ENCODE measurements at places on chromosomes 1 and 21.

DNA sequence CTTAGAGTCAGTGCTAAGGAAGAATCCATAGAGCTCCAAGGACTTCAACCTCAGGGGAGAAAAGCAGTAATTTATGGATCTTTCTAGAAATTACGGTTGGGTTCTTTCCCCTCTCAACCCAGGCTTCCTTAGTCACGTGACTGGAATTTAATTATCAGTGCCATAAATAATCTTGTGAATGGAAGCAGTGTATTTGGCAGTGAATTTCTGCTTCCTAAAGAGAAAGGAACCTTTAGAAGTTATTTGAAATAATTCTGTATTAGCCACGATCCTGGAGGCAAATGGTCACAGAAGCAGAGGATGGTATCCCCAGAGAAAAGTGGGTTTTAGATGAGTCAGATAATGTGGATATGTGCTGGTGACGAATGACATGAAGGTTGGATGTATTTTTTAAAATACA lies 89.6 kb downstream of the NFIA start:
- no peak for DNase-seq

- DNase-seq: no peak
Observed at GRCh38 chr1:30191154-30191702, 532.2 kb downstream of the MATN1 start.

- no peak for DNase-seq
Observed at GRCh38 chr21:27425172-27425571, 458.3 kb upstream of the ADAMTS5 start.

GRCh38 chr21:31526040-31526439 lies 133.5 kb upstream of the SOD1 start:
- no peak for DNase-seq

DNA sequence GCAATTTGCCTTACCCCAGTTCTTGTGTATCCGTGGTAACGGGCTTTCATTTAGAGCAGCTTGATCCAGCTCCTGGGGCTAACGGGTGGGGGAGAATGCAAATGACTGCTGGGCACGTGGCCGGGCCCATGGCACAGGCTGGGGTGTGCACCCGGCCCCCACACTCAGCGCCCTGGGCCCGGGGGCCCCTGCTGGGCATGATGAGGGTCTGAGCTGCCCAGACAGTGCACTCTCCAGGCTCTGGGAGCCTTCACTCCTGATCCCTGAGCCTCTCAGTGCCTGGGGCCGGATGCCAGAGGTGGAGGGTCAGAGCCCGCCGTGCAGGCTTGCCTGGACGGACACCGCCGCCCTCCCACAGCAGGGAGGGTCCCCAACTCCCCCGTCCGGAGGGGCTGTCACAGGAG lies 20.1 kb upstream of the PEX10 start:
- no peak for DNase-seq

DNA sequence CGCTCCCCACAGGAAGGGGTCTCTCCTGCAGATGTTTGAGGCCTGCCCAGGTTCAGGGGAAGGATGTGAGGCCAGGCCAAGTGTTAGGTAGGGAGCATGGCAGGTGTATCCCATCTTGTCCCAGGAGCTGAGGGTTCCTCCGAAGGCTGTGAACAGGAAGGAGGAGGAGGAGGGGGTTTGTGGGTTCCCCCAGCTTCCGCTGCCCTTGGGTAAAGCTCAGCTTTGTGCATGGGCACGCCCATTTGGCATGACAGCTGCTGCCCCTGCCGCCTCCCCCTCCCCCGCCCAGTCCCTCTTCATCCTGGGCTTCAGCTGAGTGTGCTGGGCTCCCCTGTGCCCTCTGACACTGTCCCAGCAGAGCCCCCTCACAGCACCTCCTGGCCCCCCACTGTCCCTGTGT lies 25.5 kb downstream of the TNFRSF8 start:
- DNase-seq: peak; percentile 28

- no peak for DNase-seq
Observed at GRCh38 chr1:63937461-63938022, 163.7 kb downstream of the ROR1 start.

- no peak for DNase-seq
Observed at GRCh38 chr1:224188286-224188685, 5.2 kb downstream of the DEGS1 start.

DNA sequence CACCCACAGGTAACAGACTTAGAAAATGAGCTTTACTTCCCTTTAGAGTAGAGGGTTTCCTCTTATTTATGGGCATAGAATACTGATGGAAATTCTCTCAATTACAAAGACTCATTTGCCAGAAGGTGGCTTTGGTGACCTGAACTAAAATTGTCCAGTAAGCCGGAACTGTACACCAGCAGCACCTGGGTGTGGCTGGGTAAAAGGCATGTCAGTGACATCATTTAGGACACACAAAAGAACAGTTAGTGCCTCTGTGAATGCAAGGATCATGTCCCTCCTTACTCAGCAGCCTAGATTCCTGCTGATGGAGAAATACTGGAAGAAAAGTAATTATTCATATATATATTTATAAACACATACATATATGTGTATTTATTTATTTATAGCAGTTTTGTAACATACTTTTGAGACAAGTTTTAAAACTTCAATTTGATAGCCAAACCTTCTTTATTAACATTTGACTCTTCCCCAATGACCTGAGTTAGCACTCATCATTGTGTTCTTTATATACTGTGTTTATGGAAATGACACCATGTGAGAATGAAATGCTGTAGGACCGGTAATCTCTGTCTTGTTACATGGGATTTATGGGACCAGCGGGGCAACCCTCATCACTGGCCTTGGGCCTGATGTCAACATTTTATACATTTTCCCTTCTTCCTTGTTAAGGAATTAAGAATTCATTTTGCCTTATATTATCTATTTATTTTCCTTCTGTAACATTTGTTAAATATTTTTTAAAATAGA lies 274.4 kb downstream of the BRINP2 start:
- no peak for DNase-seq

DNA sequence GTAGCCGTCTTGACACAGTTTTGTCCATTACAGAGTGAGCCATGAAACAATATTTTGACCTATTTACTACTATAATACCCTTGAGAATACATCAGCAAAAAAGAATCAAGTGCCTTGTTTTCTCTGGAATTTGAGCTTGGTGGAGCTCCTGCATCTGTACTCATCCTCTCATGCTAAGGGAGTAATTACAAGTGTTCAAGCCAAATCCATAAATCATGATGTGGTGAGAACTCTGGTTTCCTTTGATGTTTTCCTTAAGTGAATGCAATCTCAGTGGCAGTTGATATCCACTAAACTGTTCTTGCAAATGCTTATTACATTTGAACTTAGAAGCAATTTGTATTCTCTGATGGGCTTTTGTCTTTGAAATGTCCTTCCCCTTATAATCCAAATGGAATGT lies 824.6 kb upstream of the TMPRSS15 start:
- DNase-seq: no peak

GRCh38 chr1:193365966-193366365 lies 179.6 kb upstream of the B3GALT2 start:
- DNase-seq: no peak

GRCh38 chr1:204520834-204521709 lies 4.9 kb downstream of the MDM4 start:
- peak; percentile 32 for DNase-seq

DNA sequence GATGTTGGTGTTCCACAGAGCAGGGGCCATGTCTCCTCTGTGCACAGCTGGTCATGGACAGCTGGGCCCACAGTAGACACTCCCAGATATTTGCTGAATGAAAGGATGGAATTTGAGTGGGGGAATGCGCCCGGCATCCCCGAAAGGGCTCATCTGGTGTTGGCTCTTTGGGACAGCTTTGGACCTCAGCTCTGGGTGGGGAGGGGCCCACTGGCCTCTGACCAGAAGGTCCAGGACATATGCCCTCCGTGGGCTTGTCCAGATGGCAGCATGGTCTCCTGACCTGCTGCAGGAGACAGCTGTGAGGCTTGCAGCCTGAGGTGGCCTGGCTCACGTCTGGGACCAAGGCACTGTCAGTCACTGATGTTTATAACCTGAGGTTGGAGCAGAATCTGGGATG lies 160.4 kb upstream of the AJAP1 start:
- no peak for DNase-seq

DNA sequence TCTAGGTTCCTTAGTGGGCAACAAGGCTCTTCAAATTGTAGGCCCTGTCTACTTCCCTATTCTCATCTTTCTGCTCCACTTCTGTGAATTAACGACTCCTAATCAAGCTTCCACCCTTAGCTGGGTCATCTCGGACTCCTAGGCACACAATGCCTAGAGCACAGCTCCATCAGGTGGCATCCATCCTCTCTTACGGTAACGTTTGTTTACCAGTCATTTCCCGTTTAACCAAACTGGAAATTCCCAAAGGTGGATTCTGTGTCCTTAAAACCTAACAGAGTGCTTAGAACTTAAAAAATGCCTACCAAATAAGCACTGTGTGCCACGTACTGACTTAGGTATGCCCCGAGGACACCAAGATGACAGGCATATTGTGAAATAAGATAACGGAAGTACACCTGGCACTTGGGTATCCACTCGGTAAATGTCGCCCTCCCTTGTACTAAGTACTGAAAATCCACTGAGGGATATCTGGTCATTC lies 1.5 kb downstream of the PARP1 start:
- peak; percentile 32 for DNase-seq
